ENCODE measurements at places on chromosomes 11 and 22. TPM values are rescaled to one million over a fixed set of nuclear protein-coding genes. Genes with fewer than 3 reads are reported as not detected.

GRCh38 chr22:48663297-48663696 is 1164.4 kb downstream of the BRD1 start:
- no peaks in the 10 kb centered on the region for H3K27me3 ChIP-seq
- no peak overlapping the region for H3K27ac ChIP-seq
- no peaks in the 10 kb centered on the region for H3K36me3 ChIP-seq
- no peak overlapping the region for H3K4me3 ChIP-seq

GRCh38 chr11:58059007-58059350 is 28.2 kb downstream of the OR6Q1 start:
- H3K27ac ChIP-seq = no peak overlapping the region
- H3K27me3 ChIP-seq = no peaks in the 10 kb centered on the region
- DNase-seq = no peak
- no peaks in the 10 kb centered on the region for H3K36me3 ChIP-seq

DNA sequence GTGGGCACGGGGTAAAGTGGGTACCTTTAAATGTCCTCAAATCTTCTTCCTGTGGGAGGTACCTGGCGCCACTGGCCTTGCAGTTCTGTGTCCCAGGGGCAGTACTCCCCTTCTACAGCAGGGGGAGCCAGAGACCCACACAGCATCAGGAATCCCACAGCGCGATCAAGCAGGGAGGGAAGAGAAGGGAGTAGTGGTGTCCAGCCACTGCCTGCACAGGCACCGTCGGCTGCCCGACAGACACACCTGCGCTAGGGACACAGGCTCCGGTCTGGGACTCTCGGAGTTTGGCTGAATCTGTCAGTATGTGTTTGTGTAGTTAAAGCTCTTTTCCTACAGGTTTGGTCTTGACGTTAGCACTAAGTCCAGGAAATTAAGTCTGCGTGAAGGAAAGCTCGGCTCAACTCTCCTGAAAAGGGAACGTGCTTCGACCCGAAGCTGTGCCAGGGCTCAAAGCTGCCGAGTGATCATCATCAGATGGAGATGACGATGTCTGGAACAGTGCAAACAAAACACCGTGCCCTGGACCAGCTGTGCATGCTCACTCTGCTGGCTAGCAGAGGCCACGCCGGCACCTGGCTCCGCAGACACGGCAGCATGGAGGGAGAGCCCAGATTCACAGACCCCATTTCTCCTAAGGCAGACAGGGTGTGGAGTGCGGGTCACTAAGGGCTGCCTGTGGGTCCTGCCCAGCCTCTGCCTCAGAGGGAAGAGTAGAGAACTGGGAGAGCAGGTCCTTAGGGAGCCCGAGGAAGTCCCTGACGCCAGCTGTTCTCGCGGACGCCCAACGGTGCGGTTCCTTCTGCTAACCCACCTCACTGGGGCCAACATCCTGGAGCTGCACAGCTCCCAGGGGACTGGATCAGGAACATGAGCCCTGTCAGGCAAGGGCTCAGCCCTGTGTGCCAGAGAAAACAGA is 56.0 kb upstream of the BID start:
- H3K27ac ChIP-seq = no peak overlapping the region
- DNase-seq = peak; percentile 89
- H3K4me3 ChIP-seq = no peak overlapping the region

DNA sequence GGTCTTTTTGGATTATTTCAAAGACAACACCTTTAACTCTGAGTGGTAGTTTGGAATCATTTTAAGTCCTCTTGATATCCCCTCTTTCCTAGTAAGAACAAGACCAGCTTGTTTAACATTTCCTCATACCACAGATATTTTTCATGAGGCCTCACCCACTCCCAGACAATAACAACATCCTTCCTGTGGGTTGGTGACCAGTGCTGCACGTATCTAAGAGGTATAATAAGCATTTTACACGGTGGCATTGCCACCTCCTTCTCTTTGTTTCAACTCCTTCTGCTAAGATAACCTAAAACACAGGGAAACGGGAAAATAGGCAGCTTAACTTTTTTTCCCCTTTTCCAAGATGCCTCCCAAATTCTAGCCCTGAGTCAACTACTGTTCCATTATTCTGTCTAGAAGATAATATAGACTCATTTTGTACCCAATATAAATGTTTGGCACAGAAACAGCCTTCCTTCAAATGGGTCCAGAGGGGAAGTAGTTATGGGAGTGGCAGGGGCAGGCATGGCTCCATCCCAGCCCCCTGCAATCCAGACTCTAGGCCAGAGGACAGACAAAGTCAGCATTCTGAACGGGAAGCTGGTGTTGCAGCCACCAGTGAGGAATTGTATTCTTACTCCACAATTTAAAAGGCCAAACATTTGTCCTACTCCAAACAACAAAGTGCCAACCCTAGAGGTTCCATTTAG is 28.5 kb downstream of the MAML2 start:
- no peak overlapping the region for H3K4me3 ChIP-seq
- no peak overlapping the region for H3K27ac ChIP-seq

DNA sequence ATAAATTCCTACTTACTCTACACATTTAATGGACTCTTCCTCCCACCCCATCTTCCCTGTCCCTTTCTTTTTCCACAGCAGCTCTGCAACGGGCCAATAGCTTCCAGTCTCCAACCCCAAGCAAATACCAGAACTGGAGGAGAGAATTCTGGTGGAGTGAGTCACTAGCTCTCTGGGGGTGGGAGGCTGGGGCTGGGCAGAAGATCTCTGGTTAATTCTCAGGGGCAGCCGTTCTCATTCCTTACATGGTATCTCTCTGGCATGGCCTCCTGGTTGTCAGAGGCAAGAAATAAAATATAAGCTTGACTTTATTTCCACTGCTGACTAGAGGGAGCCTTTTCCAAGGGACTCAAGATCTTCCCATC is 90.4 kb upstream of the PARVA start:
- H3K4me1 ChIP-seq = peaks cover 8% of the 10 kb centered on the region
- no peak overlapping the region for H3K4me3 ChIP-seq
- no peaks in the 10 kb centered on the region for H3K27me3 ChIP-seq

DNA sequence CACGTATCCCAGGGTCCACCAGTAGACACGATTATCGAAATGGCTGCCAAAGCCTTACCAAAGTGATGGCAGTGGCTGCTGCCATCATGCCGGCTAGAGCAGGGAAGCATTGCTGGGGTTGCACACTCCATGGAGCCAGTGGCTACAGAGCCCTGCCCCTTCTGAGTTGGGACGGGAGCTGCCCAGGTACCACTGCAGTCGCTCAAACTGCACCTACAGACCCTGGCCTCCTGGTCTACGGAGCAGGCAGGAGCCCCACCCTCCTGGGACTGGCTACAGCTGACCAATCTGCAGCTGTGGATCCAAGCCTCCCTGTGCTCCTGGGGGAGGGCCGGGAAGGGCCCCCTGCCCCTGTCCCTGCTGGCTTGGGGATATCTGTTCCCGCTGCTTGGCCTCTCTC is 111.4 kb downstream of the ATG16L2 start:
- peaks cover 25% of the 10 kb centered on the region for H3K4me1 ChIP-seq
- no peaks in the 10 kb centered on the region for H3K36me3 ChIP-seq
- no peak for DNase-seq
- H3K4me3 ChIP-seq = no peak overlapping the region
- H3K27me3 ChIP-seq = no peaks in the 10 kb centered on the region

DNA sequence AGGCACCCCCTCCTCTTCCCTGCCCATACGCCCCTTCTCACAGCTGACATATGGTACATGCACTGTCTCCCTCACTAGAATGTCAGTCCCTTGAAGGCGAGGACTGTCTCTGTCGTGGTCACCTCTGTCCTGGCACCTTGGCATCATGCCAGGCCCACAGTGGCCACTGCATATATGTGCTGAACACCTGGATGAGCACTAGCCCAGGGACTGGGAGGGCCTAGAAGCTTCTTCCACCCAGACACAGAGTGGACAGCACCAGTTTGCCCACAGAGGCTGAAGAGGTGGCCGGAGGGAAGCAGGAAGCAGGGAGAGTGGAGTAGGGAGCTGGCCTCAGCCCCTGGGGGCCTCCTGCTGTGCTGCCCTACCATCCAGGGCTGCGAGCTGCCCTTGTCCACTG is 28.6 kb downstream of the VPS37C start:
- no peak overlapping the region for H3K27ac ChIP-seq
- peaks cover 7% of the 10 kb centered on the region for H3K4me1 ChIP-seq
- DNase-seq = no peak
- no peak overlapping the region for H3K4me3 ChIP-seq
- no peaks in the 10 kb centered on the region for H3K36me3 ChIP-seq

DNA sequence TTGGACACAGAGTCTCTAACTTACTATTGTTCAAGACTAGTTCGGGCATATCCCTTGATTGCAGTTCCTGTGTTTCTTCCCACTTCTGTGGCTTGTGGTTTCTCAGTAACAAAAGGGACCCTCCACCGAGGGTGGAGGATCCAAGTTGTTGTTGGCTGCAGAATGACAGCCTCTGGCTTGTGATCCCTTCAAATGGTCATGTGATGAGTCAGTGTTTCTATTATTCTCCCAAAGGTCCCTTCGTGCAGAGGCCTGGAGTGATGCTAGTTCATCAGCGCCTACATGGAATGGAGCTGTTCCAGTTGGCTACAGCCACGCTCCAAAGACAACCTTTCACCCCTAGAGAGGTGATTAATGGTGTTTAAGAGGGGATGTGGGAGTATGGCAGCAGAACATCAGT is 2.6 kb upstream of the VWCE start:
- H3K27me3 ChIP-seq = no peaks in the 10 kb centered on the region
- H3K4me3 ChIP-seq = no peak overlapping the region
- H3K4me1 ChIP-seq = peaks cover 14% of the 10 kb centered on the region
- peak; percentile 46 for DNase-seq

GRCh38 chr22:25777870-25778269 is 35.9 kb downstream of the MYO18B start:
- no peak for DNase-seq
- H3K27me3 ChIP-seq = no peaks in the 10 kb centered on the region
- no peak overlapping the region for H3K27ac ChIP-seq
- no peak overlapping the region for H3K4me3 ChIP-seq
- H3K4me1 ChIP-seq = no peaks in the 10 kb centered on the region

GRCh38 chr11:94184846-94185245 is 56.2 kb downstream of the PANX1 start:
- H3K27ac ChIP-seq = no peak overlapping the region
- H3K27me3 ChIP-seq = no peaks in the 10 kb centered on the region
- H3K4me3 ChIP-seq = no peak overlapping the region
- DNase-seq = no peak

- H3K4me3 ChIP-seq = no peak overlapping the region
These were observed 116.8 kb upstream of the NECTIN1 start for GRCh38 chr11:119845756-119846155.

- no peak for DNase-seq
- H3K4me1 ChIP-seq = peaks cover 35% of the 10 kb centered on the region
- H3K27me3 ChIP-seq = peaks cover 30% of the 10 kb centered on the region
These were observed 3.3 kb downstream of the PHOX2A start for GRCh38 chr11:72240461-72241290.

DNA sequence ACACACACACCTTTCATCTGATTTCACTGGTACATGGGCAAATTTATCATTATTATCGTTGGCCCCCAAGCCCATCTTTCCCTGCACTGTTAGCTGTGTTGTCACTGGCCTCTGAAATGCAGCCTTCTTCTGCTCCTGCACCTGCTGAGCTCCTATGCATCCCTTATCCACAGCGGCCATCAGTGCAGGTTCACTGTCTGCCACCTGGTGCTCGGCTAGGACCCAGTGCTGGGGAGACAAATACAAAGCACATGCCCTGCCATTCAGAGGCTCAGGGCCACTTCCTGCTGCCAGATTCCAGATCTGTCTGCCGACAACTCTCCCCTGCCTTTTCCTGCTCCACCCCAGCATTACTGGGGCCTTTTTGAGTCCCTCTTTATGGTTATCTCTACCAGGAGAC is 1205.4 kb downstream of the TBC1D22A start:
- H3K4me3 ChIP-seq = no peak overlapping the region
- DNase-seq = no peak
- H3K27ac ChIP-seq = no peak overlapping the region
- H3K27me3 ChIP-seq = no peaks in the 10 kb centered on the region

GRCh38 chr22:47129902-47130635 is 367.6 kb downstream of the TBC1D22A start:
- no peaks in the 10 kb centered on the region for H3K36me3 ChIP-seq
- H3K4me3 ChIP-seq = no peak overlapping the region

DNA sequence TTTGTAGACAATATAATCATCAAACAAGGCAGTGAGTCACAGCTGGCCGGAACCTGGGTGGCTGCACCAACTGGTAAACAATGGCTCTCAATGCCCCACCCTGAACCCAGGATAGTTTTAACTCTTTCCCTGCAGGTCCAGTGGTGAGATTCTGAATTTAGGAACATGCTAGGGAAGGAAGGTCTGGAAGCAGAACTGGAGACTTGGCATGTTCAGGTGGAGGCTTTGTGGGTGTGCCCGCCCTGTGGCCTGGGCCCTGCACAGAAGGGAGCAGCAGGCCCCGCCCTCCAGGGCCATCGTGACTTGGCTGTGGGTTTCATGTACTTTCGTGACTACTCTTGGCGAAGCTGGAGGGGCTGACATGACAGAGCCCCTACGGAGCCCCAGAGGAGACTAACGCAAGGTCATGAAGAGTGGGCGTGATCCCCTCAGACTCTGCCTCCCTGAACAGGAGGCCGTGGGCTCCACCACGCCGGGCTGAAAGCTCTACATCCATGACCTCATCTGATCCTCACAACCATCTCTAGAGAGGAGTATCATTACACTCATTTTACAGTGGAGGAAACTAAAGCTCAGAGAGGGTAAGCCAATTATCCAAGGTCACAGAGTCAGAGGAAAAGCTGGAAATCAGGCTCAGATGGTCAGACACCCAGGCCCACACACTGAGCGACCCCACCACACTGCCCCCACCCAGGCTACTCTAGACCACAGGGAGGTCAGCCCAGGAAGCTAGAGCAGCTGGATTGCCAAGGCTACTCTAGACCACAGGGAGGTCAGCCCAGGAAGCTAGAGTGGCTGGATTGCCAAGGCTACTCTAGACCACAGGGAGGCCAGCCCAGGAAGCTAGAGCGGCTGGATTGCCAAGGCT is 27.3 kb downstream of the MAFF start:
- H3K36me3 ChIP-seq = peaks cover 44% of the 10 kb centered on the region
- no peaks in the 10 kb centered on the region for H3K27me3 ChIP-seq
- peak; percentile 81 for DNase-seq
- H3K27ac ChIP-seq = peak overlapping the region; percentile 81
- H3K4me1 ChIP-seq = peaks cover 43% of the 10 kb centered on the region

DNA sequence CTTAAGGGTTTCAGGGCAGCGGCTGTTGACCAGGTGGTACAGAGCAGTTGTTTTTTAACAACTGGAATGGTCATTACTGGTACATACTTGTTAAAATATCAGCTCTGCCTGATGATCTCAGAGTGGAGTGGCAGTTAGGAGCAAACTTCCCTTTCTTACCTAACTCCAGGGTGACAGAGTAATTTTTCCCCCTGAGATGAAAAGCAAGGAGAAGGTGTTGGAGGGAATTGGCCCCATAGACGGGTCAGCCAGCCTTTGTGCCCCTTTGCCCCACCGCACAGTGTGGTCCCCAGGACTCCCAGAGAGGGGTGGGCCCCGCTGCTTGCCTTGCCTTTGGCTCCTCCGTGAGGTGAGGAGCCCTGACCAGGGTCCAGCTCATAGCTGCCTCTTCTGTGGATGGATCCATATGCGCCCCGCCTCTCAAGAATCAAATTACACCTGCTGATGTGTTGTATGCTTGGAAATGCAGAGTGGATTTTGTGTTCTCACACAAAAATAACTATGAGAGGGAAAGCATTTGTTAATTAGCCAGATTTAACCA is 27.0 kb upstream of the SORL1-AS1 start:
- no peaks in the 10 kb centered on the region for H3K27me3 ChIP-seq
- H3K4me1 ChIP-seq = no peaks in the 10 kb centered on the region
- DNase-seq = no peak
- no peak overlapping the region for H3K27ac ChIP-seq
- no peak overlapping the region for H3K4me3 ChIP-seq

Gene UCP3
- 0.41 TPM for total RNA-seq

Gene MS4A15
- not detected for total RNA-seq

Gene C11orf65
- total RNA-seq = 3.2 TPM

Gene OR2AG2
- total RNA-seq = 0.33 TPM

Gene SESN3
- 38.7 TPM for total RNA-seq

Gene SAA1
- total RNA-seq = 17.9 TPM

Gene FJX1
- 4.3 TPM for total RNA-seq

Gene HYLS1
- 8.4 TPM for total RNA-seq

Gene SLC1A2
- total RNA-seq = 2.3 TPM

Data from adrenal gland (tissue), 19 donors.